ENCODE measurements at places on chromosomes 5 and 9.

DNA sequence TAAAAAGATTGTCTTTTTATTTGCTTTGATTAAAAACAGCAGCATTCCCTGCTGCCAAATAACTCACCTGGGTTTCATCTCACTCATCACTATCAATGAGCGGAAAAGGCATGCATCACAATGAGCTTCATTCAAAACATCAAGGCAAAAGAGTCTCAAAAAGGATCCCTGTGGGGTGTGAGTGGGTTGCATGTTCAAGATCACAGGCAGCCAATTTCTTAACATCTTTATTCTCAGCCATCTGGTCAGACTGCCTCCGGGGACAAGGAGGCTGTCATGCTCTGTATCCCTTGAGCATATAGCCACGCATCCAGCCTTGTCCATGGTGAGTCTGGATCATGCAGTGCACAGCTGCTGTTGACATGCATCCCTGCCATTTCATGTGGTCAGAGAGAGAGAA is 117.1 kb downstream of the ICE1 start:
- DNase-seq: no peak

DNA sequence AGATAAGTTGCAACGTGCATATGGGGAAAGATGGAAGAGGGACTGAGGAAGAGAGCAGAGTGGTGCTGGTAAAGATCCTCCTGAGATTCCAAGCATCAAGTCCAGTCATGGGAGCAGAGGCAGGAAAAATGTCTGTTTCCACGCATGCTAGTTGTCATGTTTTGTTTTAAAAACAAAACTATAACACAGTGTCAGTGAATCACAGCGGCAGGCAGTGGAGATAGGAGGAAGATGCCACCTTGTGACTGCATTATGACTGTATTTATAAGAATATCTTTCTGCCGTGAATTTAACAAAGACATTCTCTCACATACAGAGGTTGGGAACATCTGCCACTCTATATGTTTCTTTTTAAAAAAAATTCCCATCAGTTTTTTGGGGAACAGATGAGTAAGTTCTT is 3.7 kb upstream of the SVEP1 start:
- DNase-seq: no peak

DNA sequence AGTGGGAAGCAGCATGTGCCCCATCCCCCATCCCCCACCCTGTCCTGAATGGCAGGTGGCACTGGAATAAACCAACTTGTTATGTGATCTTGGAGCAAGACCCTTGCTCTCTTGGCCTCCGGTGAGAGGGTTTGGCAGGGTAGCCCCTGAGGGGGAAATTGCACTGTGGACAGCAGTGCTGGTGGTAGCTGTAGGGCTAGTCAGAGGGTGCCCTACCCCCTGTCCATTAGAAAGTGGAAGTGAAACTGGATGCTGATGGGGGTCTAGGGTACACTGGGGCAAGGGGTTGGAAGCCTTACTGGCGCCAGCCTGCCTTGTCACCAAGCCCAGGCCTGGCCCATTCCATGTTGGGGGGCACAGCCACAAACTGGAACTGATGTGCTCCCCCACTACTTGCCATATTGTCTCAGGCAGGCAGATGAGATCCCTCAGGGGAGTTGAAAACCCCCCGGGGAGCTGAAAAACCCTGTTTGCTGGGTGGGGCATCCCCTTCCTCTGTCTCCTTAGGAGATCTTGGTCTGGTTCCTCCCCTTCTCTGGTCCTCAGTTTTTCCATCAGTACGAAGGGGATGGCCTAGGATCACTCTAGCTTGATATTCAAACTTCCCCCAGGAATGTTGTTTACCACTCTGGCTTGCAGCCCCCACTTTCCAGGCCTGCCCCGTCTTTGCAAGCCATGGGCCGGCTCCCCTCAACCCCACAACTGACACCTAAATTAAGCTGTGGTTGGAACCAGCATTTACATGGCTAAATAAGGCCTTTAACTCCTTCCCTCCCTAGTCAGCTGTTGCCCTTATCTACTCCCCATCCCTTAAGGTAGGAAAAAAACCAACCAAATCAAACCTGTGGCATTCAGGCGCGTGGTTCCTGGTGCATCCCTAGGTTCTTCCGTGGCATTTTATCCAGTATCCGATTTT is 14.4 kb upstream of the SYNPO start:
- DNase-seq: no peak

DNA sequence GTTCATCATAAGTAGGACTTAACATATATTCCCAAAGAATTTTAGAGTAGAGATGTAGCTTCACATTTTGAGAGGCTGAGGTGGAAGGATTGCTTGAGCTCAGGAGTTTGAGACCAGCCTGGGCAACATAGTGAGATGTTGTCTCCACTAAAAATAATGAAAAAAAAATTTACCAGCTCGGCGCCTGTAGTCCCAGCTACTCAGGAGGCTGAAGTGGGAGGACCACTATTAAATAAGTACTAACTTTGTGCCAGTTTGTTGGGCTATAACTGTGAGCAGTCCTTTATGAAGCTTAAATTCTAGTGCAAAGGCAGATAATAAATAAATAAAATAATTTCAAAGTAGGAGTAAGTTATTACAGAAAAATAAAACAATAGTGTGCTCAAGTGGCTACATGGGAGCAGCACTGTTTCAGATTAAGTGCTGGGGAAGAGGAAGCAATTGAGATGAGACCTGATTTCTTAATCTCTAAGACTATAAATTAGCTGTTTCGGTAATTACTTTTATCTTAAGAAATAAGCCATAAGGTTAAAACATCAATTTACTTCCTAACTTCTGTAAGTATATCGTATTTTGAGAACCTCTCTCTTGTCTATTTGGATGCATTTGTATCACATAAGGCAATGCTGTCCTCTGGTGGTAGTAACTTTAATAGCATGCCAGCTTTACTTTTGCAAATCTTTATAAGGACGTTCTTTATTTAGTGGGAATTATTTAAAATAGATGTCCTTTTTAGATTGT is 98.9 kb downstream of the CSNK1G3 start:
- DNase-seq: peak; percentile 12

DNA sequence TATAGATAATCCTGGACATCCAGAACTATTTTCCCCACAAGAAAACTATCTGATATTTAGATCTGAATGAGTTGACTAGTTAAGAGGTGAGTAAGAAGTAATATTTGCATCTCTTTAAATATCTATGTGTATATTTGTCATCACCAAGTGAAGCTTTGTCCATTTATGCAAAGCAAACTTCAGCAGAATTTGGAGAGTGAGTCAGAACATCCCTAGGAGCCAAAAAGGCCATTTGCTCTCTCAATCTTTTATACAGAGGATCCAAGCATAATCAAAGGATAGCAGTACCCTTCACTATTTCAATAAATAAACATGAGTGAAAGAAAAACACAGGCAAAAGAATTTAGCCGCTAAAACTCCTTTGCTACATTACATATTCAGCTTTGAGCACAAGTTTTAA is 454.4 kb downstream of the NR2F1-AS1 start:
- DNase-seq: no peak

GRCh38 chr9:74942801-74943200 is 9.9 kb downstream of the C9orf40 start:
- no peak for DNase-seq

- no peak for DNase-seq
These were observed 142.3 kb downstream of the BNC2 start for GRCh38 chr9:16728137-16728508.

- no peak for DNase-seq
These were observed 832.8 kb downstream of the NR2F1-AS1 start for GRCh38 chr5:92748072-92748676.

DNA sequence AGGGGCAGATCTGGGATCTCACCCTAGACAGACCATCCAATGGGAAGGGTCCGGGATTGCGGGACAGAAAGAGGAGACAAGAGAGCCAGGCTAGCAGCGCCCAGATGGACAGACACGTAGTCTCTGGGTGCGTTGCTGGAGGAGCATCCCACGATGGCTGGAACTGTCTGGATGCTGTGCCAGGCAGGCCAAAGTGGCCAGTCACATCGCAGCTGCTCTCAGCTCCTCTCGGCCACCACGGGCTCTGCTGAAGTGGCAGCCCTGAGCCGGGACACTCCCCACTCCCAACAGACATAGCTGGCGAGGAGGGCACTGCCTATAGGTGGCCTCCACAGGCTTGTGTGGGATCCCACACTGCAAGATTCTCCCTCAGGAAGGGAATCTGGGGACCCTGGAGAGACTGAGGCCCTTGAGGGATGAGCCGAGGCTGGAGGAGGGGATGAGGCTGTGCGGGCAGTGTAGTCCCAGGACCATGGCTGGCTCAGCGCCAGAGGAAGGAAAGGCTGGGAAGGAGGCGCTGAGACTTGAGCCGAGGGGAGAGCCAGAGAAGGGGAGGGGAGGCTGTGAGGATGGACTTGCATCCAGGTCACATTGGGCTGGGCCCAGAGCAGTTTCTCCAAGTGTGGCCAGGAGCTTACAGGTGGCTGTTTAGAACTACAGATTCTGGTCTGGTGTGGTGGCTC is 10.3 kb upstream of the WDR5 start:
- DNase-seq: no peak

GRCh38 chr5:15026944-15027343 is 155.4 kb upstream of the ANKH start:
- no peak for DNase-seq

All from effector CD4-positive, alpha-beta T cell (primary cell).